Muscle of leg (tissue), 16 donors: ENCODE measurements at places on chromosomes 3 and 15. TPM values are rescaled to one million over a fixed set of nuclear protein-coding genes. Genes with fewer than 3 reads are reported as not detected.

PIK3CA gene
- total RNA-seq, result 27.5 TPM

DNA sequence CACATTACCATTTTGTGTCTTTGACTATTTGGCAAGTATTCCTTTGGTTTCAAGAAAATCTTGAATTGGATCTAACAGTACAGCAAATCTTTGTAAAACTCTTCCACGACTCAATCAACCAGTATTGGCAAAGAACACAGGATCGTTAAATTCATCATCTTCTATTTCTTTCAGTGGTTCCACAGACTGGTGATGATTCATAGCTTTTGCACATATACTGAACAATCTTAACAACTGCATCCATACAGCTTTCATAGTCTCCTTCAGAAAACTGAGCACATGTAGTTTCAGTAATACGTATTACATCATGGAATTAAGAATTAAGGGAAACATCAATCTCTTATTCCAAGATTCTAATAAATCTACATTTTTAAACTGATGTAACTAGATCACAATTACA is 91.6 kb upstream of the LIPC start:
- no peak for DNase-seq
- H3K36me3 ChIP-seq, result no peaks in the 10 kb centered on the region
- peaks cover 5% of the 10 kb centered on the region for H3K27me3 ChIP-seq
- H3K27ac ChIP-seq, result no peak overlapping the region
- no peak overlapping the region for H3K4me3 ChIP-seq
- no peaks in the 10 kb centered on the region for H3K4me1 ChIP-seq

GRCh38 chr3:173902871-173903270 is 505.3 kb downstream of the NLGN1 start:
- H3K36me3 ChIP-seq, result no peaks in the 10 kb centered on the region
- DNase-seq, result no peak
- no peak overlapping the region for H3K4me3 ChIP-seq

DNA sequence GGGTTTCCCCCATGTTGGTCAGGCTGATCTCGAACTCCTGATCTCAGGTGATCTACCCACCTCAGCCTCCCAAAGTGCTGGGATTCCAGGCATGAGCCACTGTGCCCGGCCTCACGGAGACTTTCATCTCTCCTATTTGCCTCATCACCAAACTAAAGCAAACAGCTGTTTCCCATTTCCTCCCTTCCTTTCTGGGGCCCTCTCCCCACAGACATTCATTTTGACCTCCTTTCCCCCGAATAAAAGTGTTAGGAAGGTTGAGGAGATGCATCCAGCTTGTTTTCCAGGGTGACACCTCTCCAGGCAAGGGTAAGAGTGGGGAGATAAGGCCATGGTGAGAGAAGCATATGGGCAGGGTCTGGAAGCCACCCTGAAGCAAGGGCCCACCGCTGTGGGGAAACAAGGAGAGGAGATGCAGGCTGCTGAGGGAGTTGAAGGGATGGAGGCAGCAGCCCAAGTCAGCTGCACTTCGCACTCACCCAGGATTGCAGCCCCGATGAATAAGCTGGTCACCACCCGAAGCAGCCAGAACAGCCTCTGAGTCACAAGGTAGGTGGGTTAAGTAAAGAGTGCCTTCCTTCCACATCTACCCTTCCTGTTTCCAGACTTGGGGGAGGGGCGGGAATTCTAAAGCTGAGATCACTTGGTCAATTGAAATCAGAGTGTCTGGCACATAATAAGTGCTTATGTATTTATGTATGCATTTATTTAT is 7.7 kb downstream of the DUOXA2 start:
- peaks cover 8% of the 10 kb centered on the region for H3K4me1 ChIP-seq
- peaks cover 48% of the 10 kb centered on the region for H3K27me3 ChIP-seq
- H3K27ac ChIP-seq, result no peak overlapping the region
- no peak overlapping the region for H3K4me3 ChIP-seq
- no peaks in the 10 kb centered on the region for H3K36me3 ChIP-seq
